ENCODE measurements at places on chromosomes 12 and 14.

DNA sequence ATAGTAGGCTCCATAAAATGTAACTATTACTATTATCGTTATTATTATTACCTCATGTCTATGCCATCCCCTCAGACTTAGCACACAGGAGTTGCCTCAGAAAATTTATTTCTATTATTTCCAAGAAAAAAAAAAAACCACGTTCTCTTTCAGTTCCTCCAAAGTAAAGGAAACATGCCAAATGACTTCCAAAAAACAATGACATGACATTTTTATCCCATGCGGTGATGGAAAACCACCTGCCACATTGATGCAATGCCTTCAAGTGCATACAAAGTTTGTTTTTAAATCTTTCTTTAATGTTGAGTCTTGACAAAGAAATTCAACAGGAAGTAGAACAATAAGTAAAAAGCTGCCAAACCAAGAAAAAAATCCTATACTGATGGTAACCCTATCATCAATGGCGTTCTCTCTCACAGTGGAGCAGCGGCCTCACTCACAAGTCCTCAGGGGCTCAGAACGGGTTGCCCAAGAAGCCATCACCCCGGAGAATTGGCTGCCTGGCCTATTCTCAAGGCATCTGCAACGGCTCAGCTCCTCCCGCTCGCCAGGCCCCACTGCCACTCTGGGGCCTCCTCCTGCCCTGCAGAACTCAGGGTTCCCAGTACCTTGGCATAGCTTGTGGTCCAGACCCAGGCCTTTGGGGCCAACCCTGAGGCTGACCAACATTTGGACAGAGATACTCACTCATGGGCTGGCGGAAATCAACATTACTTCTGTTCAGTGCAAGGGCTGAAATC lies 51.9 kb downstream of the SERPINA3 start:
- no peak for DNase-seq

DNA sequence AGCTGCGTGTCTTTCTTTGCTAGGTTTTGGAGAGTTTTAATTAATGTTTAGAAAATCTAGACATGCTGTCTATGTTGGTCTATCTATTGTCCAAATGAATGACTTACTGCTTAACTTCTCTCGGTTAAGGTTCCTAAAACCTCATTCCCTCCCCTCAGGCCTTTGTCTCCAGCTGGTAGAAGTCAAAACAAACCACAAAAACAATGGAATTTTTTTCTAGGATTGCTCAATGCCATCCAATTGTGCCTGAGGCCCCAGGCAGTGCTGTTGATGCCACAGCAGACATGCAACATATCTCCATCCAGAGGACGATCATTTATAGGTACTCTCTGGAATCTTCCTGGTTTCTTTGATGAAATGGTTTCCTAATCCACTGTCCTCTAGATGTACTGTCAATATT lies 448.2 kb upstream of the TBX3 start:
- no peak for DNase-seq

DNA sequence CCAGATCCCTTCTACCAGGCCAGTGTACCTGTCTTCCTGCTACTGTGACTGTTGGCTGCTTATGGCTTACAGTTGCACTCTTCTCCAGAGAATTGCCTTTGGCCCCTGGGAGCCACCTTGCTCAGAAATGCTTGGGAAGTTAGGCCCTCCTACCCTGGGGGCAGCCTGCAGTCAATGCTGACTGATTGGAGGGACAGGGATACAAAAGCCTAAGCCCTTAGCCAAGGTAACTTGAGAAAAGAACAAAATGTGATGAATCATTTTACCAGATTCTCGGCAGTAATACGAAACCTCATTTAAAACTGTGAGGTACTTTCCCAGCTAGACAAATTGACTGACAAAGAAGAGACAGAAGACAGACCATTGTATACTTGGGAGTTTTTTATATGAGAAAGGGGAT lies 47.3 kb downstream of the PTCSC3 start:
- no peak for DNase-seq

- no peak for DNase-seq
Observed at GRCh38 chr12:130754234-130754901, 38.3 kb upstream of the RIMBP2 start.

- DNase-seq: no peak
Observed at GRCh38 chr14:94575730-94576585, 5.3 kb upstream of the SERPINA5 start.

- DNase-seq: peak; percentile 50
Observed at GRCh38 chr14:37901978-37902377, 305.7 kb upstream of the SSTR1 start.

DNA sequence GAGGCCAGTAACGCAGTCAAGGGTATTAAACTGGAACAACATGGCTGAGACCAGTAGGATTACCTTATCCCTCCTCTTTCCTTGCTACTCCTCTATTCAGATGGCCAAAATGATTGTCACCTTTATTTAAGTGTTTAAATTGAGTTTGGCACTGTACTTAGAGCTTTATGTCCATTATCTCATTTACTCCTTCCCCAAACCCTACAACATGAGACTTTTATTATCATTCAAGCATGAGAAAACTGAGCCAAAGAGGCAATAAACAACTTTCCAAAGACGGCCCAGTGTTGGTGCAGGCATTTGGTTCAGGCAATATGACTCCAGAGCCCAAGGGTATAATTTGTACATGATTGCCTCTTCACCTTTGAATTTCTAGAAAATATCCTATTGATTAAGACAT lies 370.9 kb upstream of the KITLG start:
- DNase-seq: no peak

GRCh38 chr12:11650286-11651281 lies 1.1 kb downstream of the ETV6 start:
- DNase-seq: peak; percentile 26
